ENCODE measurements at places on chromosomes 2 and 18.

GRCh38 chr2:57892920-57893319 is 153.7 kb upstream of the VRK2 start:
- DNase-seq = no peak

DNA sequence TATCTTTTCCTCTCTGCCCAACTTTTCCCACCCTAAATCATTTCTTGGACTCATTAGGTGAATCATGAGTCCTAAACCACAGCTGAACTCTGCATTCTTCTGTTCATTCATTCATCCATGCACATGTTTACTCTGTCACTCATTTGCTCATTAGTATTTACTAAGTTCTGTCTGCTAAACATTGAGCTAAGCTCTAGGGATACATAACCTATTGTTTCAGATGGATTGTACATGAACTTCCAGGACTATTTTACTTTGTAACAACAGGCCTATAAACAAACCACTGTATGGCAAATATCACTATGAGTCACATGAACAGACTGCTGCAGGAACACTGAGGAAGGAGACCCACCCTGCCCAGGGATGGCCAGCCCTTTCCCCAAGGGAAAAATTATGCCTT is 14.6 kb upstream of the DYNC2LI1 start:
- no peak for DNase-seq

GRCh38 chr2:45904946-45905631 is 253.6 kb downstream of the PRKCE start:
- no peak for DNase-seq

GRCh38 chr2:60259781-60260180 is 293.7 kb downstream of the BCL11A start:
- DNase-seq = no peak

GRCh38 chr18:75041586-75041985 is 167.4 kb downstream of the PTGR3 start:
- no peak for DNase-seq

DNA sequence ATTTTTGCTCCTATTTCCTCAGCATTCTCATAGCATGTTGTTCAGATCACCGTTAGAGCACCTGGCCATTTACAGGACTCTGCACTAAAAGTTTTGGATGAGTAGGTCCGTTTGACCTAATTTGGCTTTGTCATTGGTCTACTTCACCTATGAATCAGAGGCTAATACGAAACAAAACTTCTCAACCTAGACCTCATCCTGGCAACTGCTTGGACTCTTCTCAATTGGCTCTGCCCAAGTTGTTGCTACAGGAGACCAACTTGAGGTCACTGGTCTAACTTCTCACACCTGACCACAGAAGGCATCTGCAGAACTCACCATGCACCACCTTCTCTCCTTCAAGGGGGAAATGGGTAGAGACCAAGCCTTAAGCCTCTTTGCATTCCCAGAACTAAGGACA is 663.7 kb downstream of the PLCL1 start:
- no peak for DNase-seq

- no peak for DNase-seq
Measured at GRCh38 chr2:1925928-1926327, 181.6 kb upstream of the PXDN start.

DNA sequence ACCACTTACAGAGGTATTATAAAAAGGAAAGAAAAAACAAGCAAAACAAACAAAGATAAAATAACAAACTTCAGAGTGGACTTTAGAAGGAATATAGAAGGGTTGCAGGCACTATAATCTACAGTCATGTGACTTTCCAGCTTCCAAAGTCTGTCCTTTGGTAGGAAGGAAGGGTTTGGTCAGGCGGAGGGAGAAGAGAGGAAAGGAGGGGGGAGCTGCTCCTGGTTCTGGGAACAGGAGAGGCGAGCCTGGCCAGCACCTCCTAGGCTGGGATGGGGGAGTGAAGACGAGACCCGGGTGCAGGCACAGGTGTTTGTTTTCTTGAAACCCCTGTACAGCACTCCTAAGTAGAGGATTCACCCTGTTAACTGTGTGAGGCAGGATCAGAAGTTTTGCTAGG is 53.8 kb upstream of the GATA6 start:
- DNase-seq = no peak

DNA sequence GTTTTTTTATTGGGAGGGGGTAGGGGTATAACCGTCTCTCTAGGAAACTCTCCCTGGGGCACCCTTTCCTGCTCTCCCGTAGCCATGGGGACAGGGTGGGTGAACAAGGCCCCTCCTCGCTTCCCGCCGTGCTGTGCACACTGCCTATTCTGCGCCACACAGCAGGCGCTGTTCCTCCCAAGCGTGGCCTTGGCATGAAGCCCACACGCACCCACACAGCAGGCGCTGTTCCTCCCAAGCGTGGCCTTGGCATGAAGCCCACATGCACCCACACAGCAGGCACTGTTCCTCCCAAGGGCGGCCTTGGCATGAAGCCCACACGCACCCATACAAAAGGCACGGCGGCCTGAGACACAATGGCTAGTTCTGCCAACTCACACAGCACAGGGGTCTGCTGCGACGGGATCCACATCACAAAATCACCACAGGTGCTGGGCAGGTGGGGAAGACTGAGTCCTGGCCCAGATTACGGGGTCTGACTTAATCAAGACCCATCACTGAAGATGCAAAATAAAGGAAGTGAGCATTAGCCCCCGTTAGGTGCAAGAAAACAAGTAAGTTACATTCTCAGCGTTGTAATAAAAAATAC is 46.6 kb upstream of the TPO start:
- no peak for DNase-seq

DNA sequence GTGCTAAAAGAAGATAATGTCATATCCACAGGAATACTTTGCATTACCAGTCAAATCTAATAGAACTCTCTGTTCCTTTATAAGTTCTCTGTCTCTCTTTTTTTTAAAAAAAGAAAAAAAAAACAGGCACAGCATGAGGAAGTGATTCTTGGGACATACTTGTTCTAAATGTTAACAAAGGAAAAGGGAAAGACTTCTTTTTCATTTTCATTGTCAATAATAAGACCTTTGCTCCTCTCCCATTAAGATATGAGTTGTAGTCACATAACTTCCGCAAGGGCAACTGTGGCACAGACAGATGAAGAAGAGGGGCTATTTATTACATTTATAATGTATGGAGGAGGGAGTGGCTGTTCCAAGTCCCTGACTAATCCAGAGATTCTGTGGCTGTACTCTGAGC is 4.7 kb downstream of the CD302 start:
- no peak for DNase-seq

- DNase-seq = no peak
Measured at GRCh38 chr2:151927501-151928221, 99.4 kb upstream of the ARL5A start.

- DNase-seq = no peak
Measured at GRCh38 chr2:184201246-184201645, 397.1 kb upstream of the ZNF804A start.

DNA sequence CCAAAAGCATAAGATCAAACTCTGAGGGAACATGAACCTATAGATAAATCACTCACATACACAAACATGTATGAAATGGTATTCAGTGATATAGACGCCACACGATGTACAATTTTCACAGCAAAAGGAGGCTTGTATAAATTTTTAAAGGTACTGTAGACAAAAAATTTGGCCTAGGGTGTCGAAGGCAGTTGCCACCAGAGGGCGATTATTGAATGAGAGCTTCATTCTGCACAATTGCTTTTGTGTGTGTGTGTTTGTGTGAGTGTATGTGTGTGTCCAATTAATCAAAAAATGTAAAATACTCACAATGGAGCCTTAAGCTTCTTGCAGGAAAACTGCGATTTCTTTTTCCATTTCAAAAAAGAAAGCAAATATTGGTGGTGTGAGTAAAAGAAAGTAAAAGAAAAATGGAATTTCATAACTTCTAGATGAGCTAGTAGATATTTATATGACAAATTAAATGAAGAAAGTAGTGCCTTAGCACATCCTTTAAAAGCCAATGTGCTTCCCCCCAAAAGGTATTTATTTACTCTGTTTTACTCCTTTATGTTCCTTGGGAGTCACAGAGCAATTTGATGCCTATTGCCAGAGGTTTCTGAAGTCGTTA is 800.1 kb downstream of the SATB2 start:
- no peak for DNase-seq

- no peak for DNase-seq
Measured at GRCh38 chr2:152336854-152337510, 2.0 kb downstream of the FMNL2 start.

DNA sequence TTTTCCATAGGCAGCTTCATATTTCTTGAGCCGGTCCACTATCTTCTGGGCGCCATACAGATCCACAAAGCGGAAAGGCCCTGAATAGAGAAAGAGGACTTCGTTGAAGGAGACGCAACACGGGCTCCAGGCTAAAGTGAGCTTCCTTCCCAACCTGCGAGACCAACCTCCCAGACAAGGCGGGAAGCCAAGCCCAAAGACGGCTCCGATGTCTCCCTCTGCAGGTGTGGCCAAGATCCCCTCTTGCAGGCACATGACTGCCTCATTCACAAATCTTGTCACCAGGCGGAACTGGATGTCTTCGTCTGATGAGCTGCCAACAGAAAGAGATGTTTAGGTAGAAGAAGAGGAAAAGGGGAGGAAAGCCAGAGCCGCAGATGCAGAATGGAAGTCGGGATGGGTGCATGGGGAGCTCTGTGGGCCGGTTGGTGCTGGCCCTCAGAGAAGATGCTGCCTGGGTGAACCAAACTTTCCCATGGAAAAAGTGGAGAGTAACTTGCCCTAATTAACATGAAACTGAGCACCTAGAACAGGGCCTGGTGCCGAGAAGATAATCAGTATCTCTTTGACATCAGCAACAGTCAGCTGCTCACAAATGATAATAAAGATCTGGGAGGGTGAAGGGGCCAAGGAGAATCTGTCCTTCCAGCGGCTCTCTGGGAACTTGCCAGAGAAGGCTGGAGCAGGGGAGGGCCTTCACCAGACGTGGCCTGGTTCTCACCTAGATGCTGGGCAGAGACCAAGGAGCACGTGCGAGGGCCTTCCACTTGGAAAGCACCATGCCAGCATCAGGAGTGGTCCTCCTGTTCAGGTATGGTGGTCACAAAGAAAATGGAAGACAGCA is 18.6 kb downstream of the GAREM2 start:
- no peak for DNase-seq

DNA sequence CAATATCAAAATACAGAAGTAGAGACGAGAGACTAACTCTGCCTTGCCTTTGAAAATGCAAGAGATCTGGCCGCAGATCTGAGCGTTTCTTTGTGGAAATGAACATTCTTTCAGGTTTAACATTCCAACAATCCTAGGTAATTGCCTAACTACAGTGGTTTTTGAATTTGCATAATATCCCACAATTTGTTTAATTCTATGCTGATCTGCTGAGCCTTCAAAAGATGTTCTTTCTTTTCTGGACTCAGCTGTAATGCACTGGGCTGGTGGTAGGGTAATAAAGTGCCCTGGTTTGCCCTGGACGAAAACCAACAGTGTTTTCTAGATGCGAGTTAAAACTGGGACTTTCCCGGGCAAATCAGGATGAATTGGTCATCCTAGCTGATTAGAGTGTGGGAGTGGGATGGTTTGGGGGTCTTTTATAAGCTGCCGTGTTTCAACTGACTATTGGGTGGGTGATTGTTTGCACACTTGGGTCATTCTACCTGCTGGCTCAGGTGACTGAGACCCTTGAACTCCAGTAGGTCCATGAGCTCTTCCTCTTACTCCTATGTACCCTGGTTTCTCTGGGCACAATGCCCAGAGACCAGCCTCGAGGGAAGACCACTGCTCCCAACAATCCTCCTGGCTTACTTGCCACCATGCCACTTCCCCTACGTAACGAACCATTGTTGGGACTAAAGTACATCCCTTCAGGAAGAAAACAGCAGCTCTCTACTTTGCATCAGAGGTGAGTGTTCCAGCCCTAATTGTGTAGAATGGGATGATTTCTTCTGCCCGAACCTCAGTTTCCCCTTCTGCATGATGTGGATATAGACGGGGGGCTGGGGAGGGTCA is 3.4 kb upstream of the PAX8 start:
- no peak for DNase-seq

DNA sequence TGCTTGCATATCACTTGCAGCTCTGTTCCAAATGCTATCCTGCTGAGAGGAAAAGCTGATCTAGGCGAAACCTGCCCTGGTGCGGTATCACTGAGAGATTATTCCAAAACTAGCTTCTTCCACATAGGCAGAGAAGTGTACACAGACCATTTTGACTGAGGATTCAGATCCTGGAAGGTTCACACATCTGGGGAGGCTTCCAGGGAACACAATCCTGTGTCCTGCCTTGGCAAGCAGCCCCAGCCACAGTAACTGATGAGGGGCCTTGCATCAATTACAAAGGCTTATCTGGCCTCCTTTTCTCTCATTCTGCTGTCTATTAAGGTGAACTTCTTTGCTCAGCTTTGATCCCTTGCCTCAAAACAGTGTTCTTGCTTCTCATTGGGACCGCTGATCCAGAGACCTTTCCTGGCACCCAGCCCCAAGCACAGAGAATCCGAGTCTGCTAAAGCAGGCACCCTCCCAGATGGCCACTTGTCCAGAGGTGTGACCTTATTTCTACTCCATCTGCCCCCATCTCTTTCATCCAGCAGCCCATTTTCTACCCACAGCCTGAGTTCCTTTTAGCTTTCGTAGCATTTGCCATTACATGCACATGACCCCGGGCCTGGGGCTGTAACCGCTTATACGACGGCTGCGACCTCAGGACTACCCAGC is 52.3 kb upstream of the ZFP36L2 start:
- DNase-seq = no peak

- DNase-seq = no peak
Measured at GRCh38 chr2:242054881-242055801, 185.6 kb downstream of the RTP5 start.

DNA sequence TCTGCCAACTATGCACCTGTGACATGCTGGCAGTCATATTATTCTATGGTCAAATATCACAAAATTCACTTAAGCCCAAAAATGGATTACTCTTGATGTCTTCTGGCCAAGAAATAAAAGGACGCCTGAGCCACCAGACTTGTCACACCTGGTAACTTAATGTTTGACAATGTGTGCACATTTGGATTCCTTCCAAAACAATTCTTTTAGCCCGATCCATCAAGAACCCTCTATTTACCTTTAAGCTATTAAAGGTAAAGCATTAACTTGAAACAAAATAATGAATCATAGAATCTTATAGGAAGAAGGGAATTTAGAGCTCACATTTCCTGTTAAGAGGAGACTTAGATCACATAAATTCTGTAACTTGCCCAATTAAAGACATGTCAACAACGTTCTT is 46.5 kb upstream of the NFU1 start:
- no peak for DNase-seq

DNA sequence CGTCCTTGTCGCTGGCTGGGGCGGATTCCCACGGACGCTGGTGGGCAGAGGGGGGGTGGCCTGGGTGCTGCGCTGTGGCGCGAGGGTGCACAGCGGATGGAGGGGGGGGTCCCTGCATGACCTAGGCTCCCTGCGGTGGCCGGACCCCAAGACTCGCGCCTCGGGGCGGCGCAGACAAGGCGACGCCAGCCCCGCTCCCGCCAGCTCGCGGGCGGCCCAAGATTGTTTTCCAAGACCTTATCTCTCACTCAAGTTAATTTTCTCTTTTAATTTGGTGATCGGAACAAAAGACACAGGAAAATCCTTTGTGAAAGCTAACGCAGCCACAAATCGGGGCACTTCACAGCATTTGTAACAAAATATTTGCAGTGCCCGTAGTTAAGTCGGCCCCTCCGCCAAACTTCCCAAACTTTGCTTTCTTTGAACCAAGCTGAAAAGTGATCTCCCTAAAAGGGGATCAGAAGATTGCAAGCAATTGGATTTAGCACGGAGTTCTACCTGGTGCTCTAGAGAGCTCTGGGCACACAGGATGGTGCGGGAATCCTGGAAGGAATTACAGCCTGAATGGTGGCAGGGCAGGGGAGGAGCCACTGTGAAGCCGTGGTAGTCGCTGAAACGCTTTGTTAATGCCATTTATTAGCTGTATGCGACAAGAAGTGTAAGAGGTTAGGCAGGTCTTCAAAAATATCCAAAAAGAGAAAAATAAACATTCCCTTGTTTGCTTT is 4.8 kb upstream of the ID2 start:
- no peak for DNase-seq

GRCh38 chr18:79427368-79428225 is 31.9 kb downstream of the NFATC1 start:
- DNase-seq = no peak
